ENCODE measurements at places on chromosomes 12 and 14.
A peak's percentile ranks its signal among the peaks of the same experiment; 100 is the strongest.

DNA sequence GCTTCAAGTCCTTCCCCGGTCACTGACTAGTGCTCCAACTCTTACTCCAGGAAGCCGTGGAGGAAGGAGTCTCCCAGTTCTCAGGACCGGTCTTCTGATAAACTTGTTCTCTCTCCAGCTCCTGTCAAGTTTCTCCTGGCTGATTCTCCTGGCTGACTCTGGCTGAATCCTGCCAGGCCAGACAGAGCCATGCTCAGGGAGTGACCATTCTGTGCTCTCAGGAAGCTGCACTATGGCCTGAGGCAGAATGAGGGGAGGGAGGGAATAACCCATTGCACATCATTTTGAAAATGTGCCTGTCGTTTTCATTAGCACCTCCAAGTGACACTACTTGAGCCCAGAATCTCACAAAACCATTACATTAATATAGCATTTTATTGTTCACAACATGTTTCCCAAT lies 80.8 kb downstream of the IFNG start:
- DNase-seq: no peak

GRCh38 chr12:12736759-12737676 lies 19.9 kb downstream of the CDKN1B start:
- DNase-seq: no peak

- DNase-seq: no peak
Measured at GRCh38 chr14:105138551-105139111, 29.9 kb downstream of the JAG2 start.

DNA sequence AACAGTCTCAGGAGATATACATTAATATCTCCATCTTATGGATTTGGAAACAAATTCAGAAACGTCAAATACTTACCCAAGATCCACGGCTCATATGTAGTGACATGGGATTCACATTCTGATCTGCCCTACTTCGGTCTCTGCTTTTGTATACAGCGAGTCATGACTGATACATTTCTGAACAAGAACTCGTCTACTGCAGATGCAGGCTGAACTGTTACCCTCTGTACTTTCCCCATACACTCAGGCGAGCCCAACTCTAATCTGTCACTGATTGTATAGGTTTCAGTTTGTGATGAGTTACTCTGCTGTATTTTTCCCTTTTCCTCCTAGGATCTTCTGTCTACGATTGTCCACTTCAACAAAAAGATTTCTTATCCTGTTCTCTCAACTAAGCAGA lies 441.6 kb downstream of the CCDC91 start:
- DNase-seq: no peak

- no peak for DNase-seq
Measured at GRCh38 chr12:94235848-94236247, 87.5 kb downstream of the PLXNC1 start.

DNA sequence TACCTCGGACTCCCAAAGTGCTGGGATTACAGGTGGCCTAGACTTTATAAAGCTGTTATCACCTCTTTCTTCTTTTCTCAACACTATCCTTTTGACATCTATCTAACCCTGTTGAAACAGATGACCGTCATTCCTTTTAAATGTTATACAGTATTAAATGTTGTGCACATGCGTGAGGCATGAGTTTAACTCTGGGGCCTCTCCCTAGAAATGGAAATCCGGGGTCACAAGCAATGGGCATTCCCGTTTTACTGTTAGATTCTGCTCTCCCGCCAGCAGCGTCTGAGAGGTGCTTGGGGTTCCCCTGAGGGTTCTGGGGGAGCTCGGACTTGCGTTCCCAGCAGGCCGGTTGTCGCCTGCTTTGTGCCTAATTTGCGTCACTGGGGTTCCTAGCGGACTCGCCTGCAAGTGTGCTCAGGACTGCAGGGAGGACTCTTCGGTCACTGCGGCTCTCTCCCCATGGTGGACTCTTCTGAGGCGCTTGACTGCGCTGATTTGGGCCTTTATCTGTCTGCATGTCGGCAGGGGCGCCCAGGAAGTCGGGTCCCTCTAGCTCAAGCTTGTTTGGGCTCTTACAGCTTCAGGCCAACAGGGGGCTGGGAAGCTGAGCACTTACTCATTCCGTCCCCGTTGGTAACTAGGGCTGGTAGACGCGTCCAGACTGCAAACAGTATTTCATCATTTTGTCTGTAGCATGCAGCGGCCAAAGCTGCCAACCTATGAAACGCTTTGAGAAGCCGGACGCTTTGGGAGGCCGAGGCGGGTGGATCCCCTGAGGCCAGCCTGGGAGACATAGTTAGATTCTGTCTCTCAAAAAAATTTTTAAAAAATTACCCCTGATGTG lies 1.2 kb upstream of the RAN start:
- DNase-seq: no peak

GRCh38 chr14:44438936-44439335 lies 68.1 kb downstream of the FSCB start:
- DNase-seq: no peak

DNA sequence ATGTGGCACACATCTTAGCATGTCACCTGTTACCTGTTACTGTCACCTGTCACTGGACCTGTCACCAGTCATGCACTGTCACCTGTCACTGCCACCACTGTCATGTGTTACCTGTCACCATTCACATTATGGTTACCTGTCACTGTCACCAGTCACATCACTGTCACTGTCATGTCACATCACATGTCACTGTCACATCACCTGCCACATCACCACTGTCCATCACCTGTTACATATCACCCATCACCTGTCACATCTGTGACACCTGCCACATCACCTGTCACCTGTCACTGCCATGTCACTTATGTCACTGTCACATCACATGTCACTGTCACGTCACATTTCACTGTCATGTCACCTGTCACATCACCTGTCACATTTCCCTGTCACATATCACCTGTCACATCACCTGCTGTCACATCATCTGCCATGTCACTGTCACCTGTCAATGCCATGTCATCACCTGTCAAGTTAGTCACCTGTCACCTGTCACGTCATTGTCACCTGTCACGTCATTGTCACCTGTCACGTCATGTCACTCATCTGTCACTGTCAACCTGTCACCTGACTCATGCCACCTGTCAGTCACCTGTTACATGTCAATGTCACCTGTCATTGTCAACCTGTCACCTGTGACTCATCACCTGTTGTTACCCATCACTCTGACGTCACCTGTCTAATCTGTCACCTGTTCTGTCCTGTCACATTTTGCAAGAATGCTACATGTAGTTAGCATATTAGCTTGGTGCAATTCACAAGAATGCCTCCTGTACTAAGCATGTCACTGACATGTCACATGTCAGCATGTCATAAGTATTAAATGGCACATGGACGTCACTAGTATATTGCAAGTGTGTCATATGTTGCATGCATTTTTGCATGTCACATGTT lies 29.0 kb upstream of the TESC start:
- DNase-seq: no peak

GRCh38 chr12:22190-22529 lies 44.4 kb upstream of the IQSEC3 start:
- peak; percentile 87 for DNase-seq

DNA sequence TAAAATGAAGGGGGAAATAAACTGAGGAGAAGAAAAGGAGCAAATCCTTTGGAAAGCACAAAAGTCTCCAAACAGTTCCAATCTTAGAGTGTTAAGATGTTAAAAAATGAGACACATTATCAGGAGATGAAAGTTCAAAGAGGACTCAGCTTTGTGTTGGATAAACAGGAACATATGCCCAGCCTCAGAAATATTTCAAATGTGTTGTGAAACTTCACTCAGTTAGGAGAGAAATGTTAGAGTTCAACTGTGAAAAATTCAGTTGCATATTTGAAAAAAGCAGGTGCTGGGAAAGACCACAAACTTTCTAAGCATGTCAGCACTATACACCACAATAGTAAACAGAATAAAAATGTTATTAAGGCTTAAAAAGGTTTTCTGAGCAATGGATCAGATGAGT lies 136.8 kb upstream of the PRKD1 start:
- no peak for DNase-seq

GRCh38 chr14:85537526-85537925 lies 7.6 kb downstream of the FLRT2 start:
- no peak for DNase-seq

GRCh38 chr14:95500201-95500681 lies 16.2 kb downstream of the SYNE3 start:
- no peak for DNase-seq

- DNase-seq: no peak
Measured at GRCh38 chr12:15165012-15165659, 56.1 kb downstream of the RERG start.

GRCh38 chr12:61915420-61915819 lies 344.8 kb upstream of the USP15 start:
- no peak for DNase-seq

GRCh38 chr12:80129895-80130530 lies 30.7 kb downstream of the OTOGL start:
- no peak for DNase-seq

GRCh38 chr14:80080601-80081000 lies 130.7 kb downstream of the DIO2 start:
- no peak for DNase-seq

DNA sequence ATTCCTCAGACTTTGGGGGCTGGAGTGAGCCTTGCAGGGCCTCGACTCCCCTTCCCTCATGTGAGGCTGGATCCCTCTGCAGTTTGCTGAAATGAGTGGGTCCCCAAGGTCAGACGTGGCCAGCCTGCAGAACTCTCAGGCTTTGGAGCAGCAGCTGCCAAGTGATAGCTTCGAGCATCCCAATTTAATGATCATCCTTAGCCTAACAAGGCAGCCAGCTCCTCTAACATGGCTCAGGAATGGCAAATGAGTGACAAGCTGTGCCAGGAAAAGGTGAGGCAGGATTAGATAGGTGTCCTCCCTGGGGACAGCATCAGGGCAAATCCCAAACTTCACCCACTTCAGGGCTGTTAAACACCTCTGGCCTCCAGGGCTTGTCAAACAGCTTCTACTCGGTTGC lies 130.7 kb upstream of the PWP1 start:
- DNase-seq: peak; percentile 87

DNA sequence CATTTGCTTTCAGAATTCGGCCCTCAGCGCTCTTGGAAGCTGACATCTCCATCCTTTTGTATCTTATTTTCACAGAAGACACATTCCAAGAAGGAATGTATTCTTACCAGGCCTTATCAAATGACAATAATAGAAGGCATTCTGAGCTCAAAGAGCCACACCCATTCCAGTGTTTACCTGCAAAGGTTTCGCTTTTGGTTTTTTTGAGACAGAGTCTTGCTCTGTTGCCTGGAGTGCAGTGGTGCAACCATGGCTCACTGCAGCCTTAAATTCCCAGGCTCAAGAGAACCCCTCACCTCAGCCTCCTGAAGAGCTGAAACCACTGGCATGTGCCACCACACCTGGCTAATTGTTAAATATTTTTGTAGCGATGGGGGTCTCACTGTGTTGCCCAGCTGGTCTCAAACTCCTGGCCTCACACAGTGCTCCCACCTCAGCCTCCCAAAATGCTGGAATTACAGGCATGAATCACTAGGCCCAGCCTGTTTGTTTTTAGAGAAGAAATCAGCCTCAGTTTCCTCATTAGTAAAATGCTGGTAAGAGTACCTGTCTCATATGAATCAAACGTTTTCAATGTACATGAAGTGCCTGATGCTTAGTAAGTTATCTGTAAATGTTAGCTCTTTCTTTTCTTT lies 69.2 kb downstream of the SLC6A12 start:
- DNase-seq: no peak

DNA sequence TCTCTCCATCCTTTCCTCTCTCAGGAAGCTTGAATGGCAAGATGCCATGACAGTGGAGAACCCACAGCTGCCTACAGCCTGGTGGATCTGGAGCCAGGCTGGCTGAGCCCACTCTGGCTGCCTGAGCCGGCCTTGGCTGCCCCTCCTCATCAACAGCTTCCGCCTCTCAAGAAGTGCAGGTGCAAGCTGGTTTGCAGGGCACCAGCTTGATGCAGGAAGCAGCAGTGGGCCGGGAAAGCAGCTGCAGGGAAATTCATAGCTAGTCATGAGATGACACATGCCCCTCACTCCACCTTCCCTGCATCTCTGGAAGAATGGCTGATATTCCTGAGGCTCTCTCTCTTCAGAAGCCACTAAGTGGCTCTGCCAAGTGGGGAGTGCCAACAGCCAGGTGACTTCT lies 289.1 kb downstream of the RPS29 start:
- no peak for DNase-seq

DNA sequence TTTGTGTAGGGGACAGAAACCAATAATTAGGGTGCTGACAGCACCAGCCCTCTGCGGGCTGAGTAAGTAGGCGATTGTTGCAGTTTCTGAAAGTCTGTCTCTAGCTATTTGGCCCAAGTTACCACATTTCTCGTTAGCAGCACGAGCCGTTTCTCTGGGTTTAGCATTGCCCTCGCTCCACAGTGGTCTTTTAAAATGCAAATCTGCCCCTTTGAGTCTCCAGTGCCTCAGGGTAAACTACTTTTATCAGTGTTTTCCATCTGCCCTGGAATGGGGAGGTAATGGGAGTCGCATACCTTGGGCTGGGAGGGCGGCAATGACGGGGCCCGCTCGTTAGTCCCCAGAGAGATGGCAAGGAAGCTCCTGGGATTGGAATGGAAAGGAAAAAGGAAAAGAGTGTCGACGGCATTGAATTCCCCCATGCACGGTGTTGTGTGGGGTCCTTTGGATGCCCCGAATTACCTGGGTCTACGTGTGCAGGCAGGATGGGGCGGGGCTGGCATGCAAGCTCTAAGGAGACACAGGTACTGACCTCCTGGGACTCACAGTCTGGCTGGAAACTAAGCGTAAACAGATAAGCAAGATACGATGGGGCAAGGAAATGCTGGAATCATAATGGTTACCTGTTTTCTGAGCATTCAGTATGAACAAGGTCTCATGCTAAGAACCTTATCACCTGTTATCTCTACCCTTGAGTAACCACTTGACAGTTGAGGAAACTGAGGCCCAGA lies 131.8 kb upstream of the MAP1LC3B2 start:
- no peak for DNase-seq

GRCh38 chr14:52352569-52352968 lies 38.5 kb downstream of the PTGER2 start:
- no peak for DNase-seq

- no peak for DNase-seq
Measured at GRCh38 chr14:74963178-74963704, 7.8 kb upstream of the PGF start.

DNA sequence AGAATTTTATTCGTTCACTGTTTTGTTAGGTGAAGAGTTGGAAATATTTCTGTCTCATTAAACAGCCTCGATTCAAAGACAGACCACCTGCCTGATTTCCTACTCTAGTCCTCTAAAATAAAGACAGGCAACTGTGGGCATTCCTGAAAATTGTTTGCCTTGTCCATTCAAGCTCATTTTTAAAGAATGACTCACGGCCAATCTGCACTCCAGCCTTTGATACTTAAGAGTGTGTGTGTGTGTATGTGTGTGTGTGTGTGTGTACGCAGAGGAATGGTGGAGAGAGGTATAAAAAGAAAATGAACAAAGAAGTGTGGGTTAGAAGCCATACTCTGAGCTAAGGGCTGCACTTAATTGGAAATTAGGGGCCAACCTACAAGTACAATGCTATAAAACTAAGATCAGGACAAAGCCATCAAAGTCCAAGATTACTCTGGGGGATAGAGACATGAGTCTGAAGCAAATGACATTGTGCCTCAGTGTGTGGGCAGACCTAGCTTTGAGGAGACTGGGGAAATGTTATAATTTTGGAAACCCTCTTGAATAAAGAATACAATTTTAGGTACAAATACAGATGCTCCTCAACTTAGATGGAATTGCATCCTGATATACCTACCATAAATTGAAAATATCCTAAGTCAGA lies 45.6 kb upstream of the SOCS2 start:
- DNase-seq: no peak

All from vagina (tissue), 2 donors.